ENCODE measurements at places on chromosomes 13 and 19.

DNA sequence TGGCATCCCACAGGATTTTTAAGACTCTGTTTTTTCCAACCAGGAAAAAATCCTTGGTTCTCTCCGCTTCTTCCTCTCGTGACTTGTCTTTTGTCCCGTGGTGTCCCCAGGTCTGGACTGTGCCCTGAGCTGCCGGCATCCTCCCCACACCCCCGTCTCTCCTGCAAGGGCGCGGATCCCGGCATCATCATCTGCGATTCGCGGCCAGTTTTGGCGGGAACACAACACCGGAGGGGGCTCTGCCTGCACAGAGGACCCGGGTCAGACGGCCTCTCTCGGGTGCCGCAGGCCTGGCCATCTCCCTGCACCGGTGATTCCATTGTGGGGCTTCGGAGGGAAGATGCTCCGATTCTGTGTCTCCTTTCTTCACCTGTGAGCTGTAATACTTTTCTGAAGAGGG is 18.8 kb upstream of the GAS6 start:
- DNase-seq = no peak

- DNase-seq = no peak
Observed at GRCh38 chr13:24505756-24506155, 6.8 kb downstream of the PARP4 start.

DNA sequence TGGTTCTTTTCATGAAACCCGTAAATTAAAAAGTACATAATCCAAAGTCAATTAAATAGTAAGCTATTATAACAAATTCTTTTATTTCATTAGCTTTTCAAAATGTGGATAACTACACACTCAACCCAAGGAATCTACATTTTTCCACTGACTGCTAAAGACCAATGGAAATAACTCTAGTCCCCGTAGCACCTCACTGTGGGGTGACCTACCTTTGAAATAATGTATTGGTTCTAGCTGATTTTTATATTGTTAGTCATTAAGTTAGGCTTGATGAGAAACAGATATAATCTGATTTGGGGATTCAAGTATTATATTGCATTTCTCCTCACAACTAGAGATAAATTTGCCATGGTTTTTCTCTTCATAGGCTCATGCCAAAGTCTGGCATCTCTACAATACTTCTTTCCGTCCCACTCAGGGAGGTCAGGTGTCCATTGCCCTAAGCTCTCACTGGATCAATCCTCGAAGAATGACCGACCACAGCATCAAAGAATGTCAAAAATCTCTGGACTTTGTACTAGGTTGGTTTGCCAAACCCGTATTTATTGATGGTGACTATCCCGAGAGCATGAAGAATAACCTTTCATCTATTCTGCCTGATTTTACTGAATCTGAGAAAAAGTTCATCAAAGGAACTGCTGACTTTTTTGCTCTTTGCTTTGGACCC is 37.3 kb downstream of the KL start:
- DNase-seq = no peak

GRCh38 chr13:60647547-60647946 is 250.5 kb downstream of the TDRD3 start:
- no peak for DNase-seq

GRCh38 chr13:86193281-86193680 is 394.1 kb upstream of the SLITRK6 start:
- DNase-seq = no peak

- DNase-seq = no peak
Observed at GRCh38 chr19:48094855-48095203, 15.8 kb downstream of the PLA2G4C start.

DNA sequence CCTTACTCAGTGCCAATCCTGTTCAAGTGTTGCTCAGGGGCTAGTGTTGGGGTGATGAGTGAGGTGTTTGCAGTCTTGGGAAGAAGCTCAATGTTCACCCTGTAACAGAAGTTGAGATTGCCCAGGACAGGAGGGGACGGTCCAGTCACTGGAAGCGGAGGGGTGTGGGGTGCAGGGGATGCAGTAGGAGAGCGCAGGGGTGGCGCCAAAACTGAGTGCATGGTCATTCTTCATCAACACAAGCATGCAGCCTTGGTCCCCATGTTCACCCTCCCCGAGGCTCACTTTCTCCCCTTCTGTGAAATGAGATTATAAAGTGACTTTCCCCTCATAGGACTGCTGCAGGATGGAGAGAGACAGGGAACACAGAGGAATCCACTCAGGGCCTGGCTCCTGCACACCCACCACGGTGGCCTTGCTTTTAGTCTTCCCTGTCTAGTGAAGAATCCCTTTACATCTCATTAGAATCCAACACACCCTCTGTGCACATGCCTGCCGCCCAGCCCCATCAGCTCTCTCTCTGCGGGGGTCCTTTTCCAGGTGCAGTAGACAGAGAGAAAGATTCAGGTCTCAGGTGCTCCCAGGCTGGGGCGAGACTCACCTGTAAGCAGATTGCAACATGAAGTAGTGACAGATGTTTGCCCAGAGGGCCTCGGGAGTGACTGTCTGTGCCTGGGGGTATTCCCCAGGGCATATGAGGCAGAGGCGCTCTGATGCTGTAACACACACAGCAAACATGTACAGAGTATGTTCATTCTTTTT is 93.2 kb downstream of the TSHZ3 start:
- DNase-seq = no peak

- DNase-seq = no peak
Observed at GRCh38 chr19:17209126-17210036, 5.8 kb upstream of the USE1 start.

DNA sequence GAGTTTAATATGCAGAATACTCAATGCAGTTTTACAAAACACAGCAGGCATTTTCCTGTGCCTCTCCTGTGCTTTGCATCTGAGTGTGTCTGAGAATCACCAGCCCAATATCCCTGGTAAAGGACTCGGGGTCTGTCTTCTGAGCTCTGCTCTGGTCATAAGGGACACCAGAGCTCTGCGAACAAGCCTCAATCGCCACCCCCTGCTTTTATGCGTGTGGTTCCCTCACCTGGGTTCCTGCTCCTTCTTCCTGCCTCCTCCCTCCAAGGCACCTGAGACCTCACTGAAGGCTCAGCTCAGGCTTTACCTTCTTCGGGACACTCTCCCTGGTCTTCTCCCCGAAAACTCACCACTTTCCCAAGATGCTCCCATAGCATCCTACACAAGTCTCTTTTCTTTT is 84.5 kb downstream of the EFNB2 start:
- DNase-seq = no peak

DNA sequence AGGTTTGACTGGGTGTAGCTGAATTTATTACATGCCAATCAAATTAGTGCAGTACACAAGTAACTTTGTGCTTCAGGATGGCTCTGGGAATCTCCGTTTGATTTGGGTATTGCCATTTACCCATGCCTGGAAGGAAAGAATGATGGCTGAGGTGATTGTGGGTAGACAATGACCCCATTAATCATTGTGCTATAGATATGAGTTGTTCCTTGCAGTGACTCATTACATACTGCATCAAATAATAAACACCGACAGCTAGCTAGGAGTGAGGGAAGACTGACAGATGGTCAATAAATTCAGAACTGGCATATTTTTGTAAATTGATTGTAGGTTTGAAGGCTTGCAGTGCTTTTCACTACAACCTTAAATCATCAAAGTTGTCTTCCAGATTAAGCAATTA is 1069.5 kb downstream of the DIAPH3 start:
- DNase-seq = no peak

DNA sequence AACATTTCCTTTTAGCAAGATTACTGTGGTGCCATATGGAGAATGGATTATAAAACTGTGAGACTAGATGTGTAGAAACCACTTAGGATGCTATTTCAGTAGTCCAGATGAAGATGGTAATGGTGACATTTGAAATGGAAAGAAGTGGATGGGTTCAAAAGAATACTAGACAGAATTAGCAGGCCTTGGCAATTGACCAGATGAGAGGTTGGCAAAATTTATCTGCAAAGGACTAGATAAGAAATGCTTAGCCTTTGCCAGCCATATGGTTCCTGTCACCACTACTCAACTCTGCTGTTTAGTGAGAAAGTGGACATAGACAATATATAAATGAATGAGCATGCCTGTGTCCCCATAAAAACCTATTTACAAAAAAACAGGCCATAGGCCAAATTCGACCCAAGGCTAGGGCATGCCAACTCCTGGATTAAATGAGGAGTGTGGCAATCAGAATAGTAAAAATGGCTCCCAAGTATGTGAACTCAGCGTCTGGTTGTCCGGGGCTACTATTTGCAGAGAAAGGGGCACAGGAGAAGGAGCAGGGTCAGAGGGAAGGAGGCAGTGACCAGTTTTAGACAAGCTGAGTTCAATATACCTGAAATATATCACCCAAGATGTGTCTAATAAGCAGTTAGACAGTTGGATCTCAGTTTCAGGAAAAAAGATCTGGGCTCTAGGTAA is 98.4 kb downstream of the ENOX1 start:
- DNase-seq = no peak

DNA sequence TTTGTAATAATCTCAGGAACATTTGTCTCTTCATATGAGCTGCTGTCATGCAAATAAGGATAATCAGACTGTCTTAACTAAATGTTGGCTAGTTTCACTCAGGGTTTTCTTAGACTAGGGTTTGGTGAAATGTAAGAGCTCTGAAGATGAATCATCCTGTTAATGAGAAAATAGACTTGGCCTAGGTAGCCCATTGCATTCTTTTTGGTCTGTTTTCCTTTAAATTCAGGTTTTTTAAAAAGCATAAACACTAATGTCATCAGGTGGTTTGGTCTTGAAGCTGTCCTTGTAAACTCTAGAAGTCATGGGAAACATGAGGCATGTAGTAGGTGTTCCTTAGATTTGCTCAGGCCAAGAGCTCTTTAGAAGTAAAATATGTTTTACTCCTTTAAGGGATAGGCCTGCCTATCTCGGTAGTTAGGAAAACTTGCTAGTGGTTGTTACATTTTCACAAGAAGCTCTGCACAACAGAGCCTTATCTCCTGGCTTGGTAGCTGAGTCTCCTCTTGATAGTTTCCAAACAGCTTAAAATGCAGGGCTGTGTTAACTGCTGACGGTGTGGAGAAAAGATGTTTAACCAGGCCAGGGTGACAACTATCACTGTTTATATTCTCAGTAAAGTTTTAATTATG is 62.0 kb upstream of the C1QTNF9B start:
- DNase-seq = no peak

DNA sequence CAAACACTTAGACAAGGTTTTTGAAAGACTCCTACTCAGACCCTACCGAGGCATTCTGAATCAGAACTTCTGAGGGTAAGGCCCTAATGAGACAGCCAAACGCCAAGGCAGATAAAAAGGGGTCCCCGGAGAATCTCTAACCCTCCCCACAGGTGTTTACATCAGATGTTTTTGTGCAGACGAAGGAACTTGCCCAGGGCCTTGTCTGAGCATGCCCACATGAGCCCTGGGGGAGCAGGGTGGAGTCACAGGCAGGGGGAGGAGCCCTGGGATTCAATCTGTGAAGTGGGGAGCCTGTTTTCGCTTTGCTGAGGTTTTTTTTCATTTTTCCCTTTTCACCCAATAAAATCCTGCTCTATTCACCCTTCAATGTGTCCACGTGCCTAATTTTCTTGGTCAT is 61.6 kb upstream of the MED4 start:
- peak; percentile 74 for DNase-seq

- DNase-seq = no peak
Observed at GRCh38 chr19:16377521-16377920, 52.9 kb downstream of the KLF2 start.

DNA sequence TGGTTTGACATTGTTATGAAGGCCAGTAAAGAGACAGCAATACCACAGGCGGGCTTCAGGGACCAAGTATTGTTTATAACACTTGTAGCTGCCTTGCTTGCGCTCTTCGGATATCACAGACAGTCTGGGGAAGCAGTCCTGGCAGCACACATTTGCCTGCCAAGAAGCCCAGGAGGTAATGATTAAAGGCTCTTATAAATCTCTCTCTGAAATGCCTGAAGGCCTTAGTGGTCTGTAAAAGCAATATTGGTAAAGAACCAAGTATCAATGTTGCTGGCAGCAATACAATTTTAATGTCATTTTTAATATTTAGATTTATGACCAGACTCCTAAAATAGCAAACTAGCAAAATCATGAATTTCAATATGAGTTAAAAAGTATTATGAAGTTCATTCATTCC is 1312.4 kb downstream of the PCDH9 start:
- no peak for DNase-seq

DNA sequence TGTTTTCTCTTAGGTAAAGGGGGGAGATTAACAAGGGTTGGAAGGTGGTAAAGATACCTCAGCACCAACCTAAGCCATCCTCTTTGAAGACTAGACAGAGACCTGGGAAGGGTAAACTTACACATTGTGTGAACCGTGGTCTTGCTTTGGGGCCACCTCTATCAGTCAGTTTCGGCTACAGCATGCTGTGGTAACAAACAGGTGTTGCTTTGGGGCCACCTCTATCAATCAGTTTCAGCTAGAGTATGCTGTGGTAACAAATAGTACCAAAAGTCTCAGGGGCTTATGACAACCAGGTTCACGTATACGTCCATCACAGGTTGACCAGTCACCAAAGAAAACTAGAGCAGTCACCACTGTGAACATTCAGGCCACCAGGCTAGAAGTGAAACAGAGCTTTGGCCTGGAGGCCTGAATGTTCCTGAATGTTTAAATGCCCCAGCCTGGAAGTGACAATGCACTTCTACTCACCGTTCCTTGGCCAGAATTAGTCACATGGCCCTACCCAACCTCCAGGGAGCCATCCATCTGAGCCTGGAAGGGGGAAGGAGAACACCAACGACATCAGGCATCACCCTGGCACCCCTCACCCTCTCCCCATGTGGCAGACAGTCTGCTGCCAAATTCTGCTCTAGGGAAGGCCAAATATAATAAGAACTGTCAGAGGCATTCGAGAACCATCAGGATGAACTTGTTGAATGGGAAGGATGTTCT is 3.8 kb downstream of the FXYD7 start:
- DNase-seq = no peak

DNA sequence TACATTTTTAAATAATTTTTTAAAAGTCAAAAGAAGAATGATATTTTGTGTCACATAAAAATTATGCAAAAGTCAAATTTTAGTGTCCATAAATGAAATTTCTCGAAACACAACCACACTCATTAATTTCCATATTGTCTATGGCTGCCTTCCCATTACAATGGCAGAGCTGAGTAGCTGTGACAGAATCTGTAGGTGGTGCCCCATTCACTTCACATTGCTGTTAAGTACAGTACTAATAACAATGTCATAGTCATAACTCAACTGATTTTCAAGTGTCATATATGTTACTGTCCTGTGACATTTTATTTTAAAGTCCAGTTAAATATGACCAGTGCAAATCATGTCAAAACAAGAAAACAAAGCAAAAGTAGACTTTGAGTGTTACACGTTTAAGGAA is 114.3 kb downstream of the SPRY2 start:
- no peak for DNase-seq

- DNase-seq = no peak
Observed at GRCh38 chr19:38441657-38442348, 8.3 kb downstream of the RYR1 start.

All from activated naive CD4-positive, alpha-beta T cell treated with anti-CD3 and anti-CD28 coated beads, Interleukin-2, amount 50 U/mL, for 72 hours (primary cell).